ENCODE measurements at places on chromosomes 7 and 10.

GRCh38 chr7:75617634-75618234, 121.0 kb downstream of the HIP1 start:
- DNase-seq, result peak; percentile 76

DNA sequence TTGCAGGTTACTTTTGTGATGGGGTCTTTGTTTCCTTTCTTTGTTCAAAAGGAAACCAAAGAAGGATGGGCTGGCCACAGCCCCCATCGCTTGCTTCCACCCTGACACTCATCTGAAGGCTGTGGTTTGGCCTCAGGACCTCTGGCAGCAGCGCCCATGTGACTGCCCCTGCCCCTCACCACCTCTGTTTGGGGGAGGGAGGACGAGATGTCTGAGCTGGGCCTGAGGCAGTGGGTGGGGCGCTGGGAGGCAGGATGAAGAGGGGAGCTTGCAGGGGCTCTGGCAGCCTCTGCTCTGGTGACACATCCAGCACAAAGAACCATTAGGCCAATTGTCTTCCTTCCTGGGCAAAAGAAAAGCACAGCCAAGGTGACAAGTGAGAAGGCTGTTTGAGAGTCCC, 15.9 kb upstream of the CHST15 start:
- DNase-seq, result no peak

- no peak for DNase-seq
Measured at GRCh38 chr10:54914049-54914448, 113.0 kb upstream of the PCDH15 start.

DNA sequence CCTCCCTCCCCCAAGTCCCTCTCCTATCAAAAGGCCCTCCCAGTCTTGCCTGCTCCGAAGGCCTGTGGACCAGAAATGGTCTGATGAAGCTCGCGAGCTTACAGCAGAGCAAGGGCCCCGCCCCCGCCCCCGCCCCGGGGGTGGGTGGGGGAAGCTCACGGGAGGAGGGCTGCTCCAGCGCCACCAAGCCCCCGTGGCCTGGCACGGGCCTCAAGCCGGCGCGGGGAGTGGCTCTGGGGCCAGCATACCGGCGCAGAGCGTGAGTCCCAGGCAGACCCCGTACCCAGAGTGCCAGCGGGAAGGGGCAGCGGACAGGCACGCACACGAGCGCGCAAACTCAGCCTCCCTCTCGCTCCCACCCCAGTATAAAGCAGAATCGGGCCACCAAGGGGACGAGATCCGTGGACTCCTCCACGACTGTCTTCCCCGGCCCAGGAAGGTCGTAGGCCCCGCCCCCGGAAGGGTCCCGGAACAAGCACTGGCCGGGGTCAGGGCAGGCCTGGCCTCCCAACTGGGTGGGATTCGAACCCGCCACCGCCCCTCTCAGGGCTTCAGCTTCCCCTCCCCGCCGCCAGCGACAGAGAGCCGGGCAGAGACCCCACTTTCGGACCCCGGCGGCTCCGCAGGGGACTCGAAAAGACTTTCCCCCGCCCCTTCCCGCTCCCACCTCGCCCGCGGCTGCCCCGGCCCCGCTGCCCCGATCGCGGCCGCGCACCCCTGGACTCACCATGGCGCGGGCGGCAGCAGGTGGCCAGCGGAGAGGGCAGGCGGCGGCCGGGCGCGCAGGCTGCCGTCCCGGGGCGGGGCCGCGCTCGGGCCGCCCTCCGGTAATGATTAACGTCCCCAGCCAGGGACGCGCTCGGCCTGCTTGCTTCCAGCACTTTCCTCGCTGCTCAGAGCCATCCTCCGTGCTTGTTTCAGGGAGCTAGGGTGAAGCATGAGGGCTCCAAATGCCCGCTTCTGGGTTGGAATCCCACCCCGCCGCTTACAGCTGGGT, at the start of gene PCBD1:
Gene PCBD1, minus strand, starts transcription at position 762 of the 997 bp plus-strand sequence. Its CDS starts 32 bp downstream, at position 730.
- DNase-seq, result peak; percentile 78

GRCh38 chr7:121322460-121322859, 6.3 kb upstream of the WNT16 start:
- DNase-seq, result no peak

All from B cell (primary cell).